ENCODE measurements at places on chromosomes 2 and 18.

DNA sequence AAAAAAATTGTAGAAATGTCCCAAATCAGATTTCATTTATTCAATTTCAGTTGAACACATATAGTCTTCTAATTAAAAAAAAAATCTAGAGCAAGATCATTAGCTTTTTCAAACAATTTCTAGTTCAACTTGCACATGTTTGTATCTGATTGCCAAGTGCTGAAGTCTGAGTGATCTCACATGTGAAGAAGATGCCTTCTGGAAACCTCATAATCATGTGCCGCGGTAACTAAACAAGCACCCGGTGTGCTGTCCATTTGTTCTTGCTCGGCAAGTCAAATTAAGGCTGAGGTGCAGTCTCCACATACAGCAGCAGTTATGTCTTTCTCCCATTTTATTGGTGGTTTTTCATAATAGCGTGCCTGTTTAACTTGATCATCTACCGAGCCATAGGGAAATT lies 18.7 kb downstream of the CABLES1 start:
- DNase-seq, result no peak

DNA sequence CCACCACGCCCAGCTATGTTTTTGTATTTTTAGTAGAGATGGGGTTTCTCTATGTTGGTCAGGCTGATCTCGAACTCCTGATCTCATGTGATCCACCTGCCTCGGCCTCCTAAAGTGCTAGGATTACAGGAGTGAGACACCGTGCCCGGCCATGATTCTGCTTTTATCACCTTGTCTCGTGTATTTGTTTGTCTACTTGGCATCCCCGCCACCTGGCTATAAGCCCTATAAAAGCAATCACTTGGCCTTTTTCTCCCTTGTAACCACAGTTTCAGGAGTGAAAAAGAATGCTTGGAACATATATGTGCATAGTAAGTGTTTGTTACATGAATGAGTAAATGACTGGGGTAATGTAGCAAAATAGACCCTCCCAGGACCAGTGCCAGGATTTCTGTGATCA lies 77.5 kb upstream of the PAPOLG start:
- DNase-seq, result no peak

GRCh38 chr2:66498289-66498975 lies 63.5 kb downstream of the MEIS1 start:
- DNase-seq, result no peak

DNA sequence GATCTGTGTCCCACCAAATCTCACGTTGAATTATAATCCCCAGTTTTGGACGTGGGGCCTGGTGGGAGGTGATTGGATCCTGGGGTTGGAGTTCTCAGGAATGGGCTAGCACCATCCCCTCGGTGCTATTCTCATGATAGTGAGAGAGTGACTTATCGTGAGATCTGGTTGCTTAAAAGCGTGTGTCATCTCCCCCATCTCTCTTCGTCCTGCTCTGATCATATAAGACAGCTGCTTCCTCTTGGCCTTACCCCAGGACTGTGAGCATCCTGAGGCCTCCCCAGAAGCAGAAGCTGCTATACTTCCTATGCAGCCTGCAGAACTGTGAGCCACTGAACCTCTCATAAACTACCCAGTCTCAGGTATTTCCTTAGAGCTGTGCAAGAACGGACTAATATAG lies 163.7 kb upstream of the NDUFV2 start:
- DNase-seq, result no peak

- DNase-seq, result no peak
Observed at GRCh38 chr2:7057865-7058400, 140.7 kb downstream of the RNF144A start.

- no peak for DNase-seq
Observed at GRCh38 chr2:236575510-236575909, 5.9 kb downstream of the ACKR3 start.

GRCh38 chr2:201218780-201219179 lies 35.8 kb downstream of the CASP10 start:
- no peak for DNase-seq

- no peak for DNase-seq
Observed at GRCh38 chr18:46756559-46757201, at the start of gene ST8SIA5. ST8SIA5 (minus strand) TSS chr18:46757053; CDS start chr18:46756508, 545 bp downstream.

GRCh38 chr2:78260861-78261260 lies 738.7 kb upstream of the LRRTM4 start:
- no peak for DNase-seq

DNA sequence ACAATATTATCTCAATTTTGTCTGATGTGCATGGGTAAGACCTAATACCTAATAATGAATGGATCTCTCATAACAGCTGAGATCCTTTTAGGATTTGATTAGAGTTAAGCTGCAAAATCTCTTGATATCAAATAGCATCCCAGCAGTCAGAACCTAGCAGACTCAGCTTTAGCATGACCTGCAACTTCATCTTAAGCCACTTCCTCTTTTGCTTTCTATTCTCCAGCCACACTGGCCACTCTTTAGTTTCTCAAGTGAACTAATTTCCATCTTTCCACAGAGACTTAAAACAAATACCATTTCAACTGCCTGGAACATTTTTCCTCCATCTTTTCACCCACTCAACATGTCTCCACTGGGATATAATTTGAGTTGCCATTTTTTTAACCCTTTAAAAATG lies 1251.6 kb upstream of the ZEB2 start:
- DNase-seq, result no peak

- no peak for DNase-seq
Observed at GRCh38 chr18:65175681-65176080, 575.1 kb upstream of the CDH7 start.

- DNase-seq, result no peak
Observed at GRCh38 chr2:213161759-213162515, 10.5 kb upstream of the IKZF2 start.

GRCh38 chr2:162435676-162436075 lies 91.7 kb downstream of the GCA start:
- DNase-seq, result no peak

DNA sequence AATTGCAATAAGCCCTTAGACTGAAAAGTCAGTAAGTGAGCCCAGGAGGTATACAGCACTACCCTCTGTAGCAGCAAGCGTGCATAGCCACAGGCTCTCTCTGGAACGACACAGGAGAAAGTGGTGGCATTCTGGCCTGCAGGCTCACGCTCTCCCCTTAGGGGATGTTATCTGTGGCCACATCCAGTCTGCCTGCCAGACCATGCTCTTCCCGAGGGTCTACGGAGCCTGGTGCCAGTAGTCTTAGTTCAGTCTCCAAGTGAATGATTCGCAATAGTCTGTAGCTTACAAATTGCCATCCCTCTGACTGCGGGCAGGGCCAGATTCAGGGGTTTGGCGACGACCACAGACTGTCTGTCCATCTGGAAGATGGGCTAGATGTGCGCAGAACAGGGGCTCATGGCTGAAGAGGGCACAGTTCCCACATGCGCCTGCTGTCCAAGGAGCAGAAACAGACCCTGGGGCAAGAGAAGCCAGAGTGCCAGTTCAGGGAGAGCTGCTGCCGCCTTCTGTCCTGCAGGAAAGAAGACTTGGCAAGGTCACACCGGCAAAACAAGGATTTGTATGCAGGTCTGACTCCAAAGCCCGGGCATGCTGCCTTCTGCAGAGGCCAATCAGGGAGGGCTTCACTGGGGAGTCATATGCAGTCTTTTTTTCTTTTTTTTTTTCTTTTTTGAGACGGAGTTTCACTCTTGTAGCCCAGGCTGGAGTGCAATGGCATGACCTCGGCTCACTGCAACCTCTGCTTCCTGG lies 3.5 kb upstream of the KLF11 start:
- no peak for DNase-seq
